ENCODE measurements at places on chromosomes 16 and 17.
A peak's percentile ranks its signal among the peaks of the same experiment; 100 is the strongest.

- no peak for DNase-seq
Observed at GRCh38 chr16:73996624-73997339, 299.8 kb upstream of the PSMD7 start.

- DNase-seq = no peak
Observed at GRCh38 chr16:12470311-12471229, 333.1 kb downstream of the CPPED1 start.

- DNase-seq = no peak
Observed at GRCh38 chr16:24357511-24357910, 101.4 kb downstream of the CACNG3 start.

- peak; percentile 63 for DNase-seq
Observed at GRCh38 chr17:14737984-14738651, 437.2 kb downstream of the HS3ST3B1 start.

DNA sequence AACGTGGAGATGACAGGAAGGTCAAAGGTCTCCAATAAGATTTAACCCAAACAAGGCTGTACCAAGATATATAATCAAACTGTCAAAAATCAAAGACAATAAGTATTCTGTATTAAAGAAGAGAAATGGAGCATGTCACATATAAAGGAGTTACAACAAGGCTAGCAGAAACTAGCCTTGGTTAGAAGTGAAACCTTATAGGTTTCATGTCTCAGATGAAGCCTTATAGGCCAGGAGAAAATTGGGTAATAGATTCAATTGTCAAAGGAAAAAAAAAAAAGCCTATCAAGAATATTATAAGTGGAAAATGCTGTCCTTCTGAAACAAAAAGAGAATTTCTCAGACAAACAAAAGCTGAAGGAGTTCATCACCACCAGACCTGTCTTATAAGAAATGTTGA, 419.4 kb downstream of the CDH11 start:
- DNase-seq = no peak

- no peak for DNase-seq
Observed at GRCh38 chr17:74807925-74808324, 31.8 kb upstream of the NAT9 start.
